Peyer's patch (tissue), 4 donors: ENCODE measurements at places on chromosomes 11 and 22. TPM values are rescaled to one million over a fixed set of nuclear protein-coding genes. Genes with fewer than 3 reads are reported as not detected.

Gene OR5P2
- not detected for total RNA-seq

Gene PIH1D2
- 2.8 TPM for total RNA-seq

Gene CAVIN3
- 6.5 TPM for total RNA-seq

Gene TRMU
- total RNA-seq, result 35.2 TPM

Gene FAR1
- total RNA-seq, result 91.6 TPM

Gene OR6T1
- total RNA-seq, result not detected

Gene PI4KA
- 184 TPM for total RNA-seq

Gene TMEM45B
- 318 TPM for total RNA-seq

DNA sequence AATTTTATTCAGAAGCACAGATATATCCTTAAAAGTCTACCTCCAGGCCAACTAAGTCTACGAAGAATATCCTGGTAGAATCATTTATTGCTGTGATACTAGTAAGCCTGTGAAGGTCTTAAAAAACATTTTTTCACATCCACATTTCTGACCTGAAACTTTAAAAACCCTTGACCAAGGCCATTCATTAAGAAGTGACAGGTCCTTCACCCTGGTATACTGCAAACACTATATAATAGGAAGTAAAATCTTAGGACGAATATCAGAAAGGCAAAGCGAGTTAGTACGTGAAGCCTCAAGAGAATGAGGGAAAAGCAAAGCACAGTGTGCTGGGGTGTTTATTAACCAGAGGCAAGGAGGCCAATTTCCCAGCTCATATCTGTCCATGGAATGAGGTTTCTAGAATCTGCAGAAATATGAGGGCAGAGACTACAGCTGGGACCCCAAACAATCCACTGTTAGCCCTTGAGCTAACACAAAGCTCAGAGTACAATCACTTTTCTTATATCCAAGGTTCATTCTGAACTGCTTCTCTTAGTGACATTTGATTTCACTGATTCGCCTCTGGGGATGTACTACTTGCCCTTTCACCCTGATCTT is 71.0 kb downstream of the AMBRA1 start:
- no peaks in the 10 kb centered on the region for H3K27me3 ChIP-seq
- H3K27ac ChIP-seq, result no peak overlapping the region
- no peaks in the 10 kb centered on the region for H3K36me3 ChIP-seq
- H3K4me1 ChIP-seq, result no peaks in the 10 kb centered on the region
- H3K4me3 ChIP-seq, result no peak overlapping the region

DNA sequence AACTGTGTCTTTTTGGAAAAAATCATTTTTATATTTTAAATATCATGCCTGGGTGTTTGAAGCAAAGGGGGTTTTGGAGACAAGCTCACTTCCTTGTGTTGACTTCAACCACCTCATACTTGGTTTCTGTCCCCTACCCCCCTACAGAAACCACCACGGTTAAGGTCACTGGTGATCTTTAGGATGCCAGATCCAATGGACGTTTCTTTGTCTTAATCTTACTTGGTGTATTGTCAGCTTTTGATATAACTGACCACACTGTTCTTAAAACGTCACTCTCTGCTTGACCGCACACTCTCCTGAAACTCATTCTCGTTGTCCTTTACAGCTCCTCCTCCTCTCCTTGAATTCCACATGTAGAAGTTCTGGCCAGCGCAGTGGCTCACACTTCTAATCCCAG is 34.8 kb upstream of the SWAP70 start:
- H3K4me3 ChIP-seq, result no peak overlapping the region
- no peaks in the 10 kb centered on the region for H3K36me3 ChIP-seq
- no peak overlapping the region for H3K27ac ChIP-seq
- H3K27me3 ChIP-seq, result no peaks in the 10 kb centered on the region

GRCh38 chr11:69920345-69921127 is 101.3 kb upstream of the FGF3 start:
- H3K4me3 ChIP-seq, result no peak overlapping the region
- no peaks in the 10 kb centered on the region for H3K4me1 ChIP-seq
- H3K36me3 ChIP-seq, result no peaks in the 10 kb centered on the region
- DNase-seq, result peak; percentile 31
- H3K27me3 ChIP-seq, result no peaks in the 10 kb centered on the region

- no peaks in the 10 kb centered on the region for H3K4me1 ChIP-seq
- H3K4me3 ChIP-seq, result no peak overlapping the region
- no peak for DNase-seq
- no peaks in the 10 kb centered on the region for H3K27me3 ChIP-seq
- H3K36me3 ChIP-seq, result no peaks in the 10 kb centered on the region
These were observed 125.2 kb upstream of the SPON1 start for GRCh38 chr11:13837286-13837685.

GRCh38 chr11:75820645-75821044 is 5.6 kb downstream of the UVRAG start:
- no peaks in the 10 kb centered on the region for H3K4me1 ChIP-seq
- H3K27ac ChIP-seq, result no peak overlapping the region
- no peaks in the 10 kb centered on the region for H3K27me3 ChIP-seq
- no peak for DNase-seq

GRCh38 chr11:12285106-12285505 is 92.3 kb upstream of the PARVA start:
- no peaks in the 10 kb centered on the region for H3K27me3 ChIP-seq
- H3K27ac ChIP-seq, result no peak overlapping the region
- no peaks in the 10 kb centered on the region for H3K4me1 ChIP-seq
- no peak overlapping the region for H3K4me3 ChIP-seq
- H3K36me3 ChIP-seq, result no peaks in the 10 kb centered on the region

- no peaks in the 10 kb centered on the region for H3K4me1 ChIP-seq
- H3K27me3 ChIP-seq, result no peaks in the 10 kb centered on the region
- H3K27ac ChIP-seq, result peak overlapping the region; percentile 72
- H3K4me3 ChIP-seq, result no peak overlapping the region
- DNase-seq, result no peak
These were observed 7.4 kb downstream of the PEX26 start for GRCh38 chr22:18085188-18085587.

DNA sequence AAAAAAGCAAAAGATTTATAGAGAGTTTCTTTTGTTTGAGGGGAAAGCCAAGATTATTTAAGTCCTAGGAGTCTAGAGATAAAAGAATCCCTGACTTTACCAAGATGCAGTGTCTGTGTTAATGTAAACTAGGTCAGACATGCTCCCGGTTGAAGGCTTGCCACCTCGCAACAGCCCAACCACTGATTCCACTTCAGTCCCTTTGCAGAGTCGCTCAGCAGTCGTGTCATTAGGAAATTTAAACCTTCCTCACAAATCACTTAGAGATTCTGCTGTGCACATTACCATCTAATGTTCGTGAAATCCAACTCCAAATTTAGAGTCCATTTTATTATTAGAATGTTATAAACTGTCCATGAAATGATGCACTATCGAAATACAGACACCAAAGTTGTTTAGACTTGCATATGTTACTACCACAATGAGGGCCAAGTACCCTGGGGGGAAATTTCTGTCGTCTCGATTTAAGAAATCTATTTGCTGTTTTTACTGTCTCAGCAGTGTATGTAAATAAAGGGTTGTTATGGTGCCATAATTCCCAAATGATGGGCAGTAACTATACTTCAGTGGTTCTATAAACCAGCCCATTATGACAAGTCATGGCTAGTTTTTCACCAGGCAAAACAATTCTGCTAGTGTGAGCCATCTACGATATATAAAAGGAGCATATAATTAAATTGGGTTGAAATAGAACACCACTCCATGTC is 101.4 kb upstream of the MTNR1B start:
- no peaks in the 10 kb centered on the region for H3K36me3 ChIP-seq
- no peaks in the 10 kb centered on the region for H3K27me3 ChIP-seq
- no peak overlapping the region for H3K4me3 ChIP-seq
- H3K4me1 ChIP-seq, result no peaks in the 10 kb centered on the region
- no peak overlapping the region for H3K27ac ChIP-seq

- H3K4me1 ChIP-seq, result no peaks in the 10 kb centered on the region
- no peak overlapping the region for H3K27ac ChIP-seq
- H3K4me3 ChIP-seq, result no peak overlapping the region
- no peak for DNase-seq
- H3K36me3 ChIP-seq, result no peaks in the 10 kb centered on the region
These were observed 155.8 kb downstream of the C11orf91 start for GRCh38 chr11:33544593-33545373.

- H3K36me3 ChIP-seq, result no peaks in the 10 kb centered on the region
- no peaks in the 10 kb centered on the region for H3K27me3 ChIP-seq
- no peak overlapping the region for H3K27ac ChIP-seq
- no peak overlapping the region for H3K4me3 ChIP-seq
These were observed 1083.9 kb downstream of the BRD1 start for GRCh38 chr22:48743601-48744282.

DNA sequence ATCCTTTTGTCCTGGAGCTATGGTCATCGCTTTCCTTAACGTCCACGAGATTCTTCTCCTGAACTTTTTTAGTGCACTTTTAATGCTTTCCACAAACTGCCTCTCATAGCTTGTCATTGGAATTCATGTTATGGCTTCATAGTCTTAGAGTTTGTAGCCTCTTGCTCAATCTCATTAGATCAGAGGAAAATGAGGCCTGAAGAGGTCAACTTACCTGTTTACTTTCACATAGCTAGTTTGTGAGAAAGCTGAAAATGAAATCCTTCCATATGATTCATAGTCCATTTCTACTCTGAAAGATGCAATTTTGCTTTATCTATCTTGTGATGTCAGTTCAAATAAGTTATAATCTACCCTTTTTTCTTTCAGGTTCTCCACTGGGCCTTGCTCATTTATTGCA is 1747.2 kb upstream of the RAG2 start:
- H3K27me3 ChIP-seq, result no peaks in the 10 kb centered on the region
- no peaks in the 10 kb centered on the region for H3K4me1 ChIP-seq
- no peak for DNase-seq
- H3K36me3 ChIP-seq, result no peaks in the 10 kb centered on the region
- H3K27ac ChIP-seq, result no peak overlapping the region

GRCh38 chr22:37362621-37363020 is 64.7 kb downstream of the ELFN2 start:
- no peaks in the 10 kb centered on the region for H3K27me3 ChIP-seq
- no peak for DNase-seq
- no peaks in the 10 kb centered on the region for H3K4me1 ChIP-seq
- H3K36me3 ChIP-seq, result no peaks in the 10 kb centered on the region
- no peak overlapping the region for H3K27ac ChIP-seq

GRCh38 chr11:111766834-111767142 is 599 bp upstream of the PPP2R1B start:
- H3K27ac ChIP-seq, result peak overlapping the region; percentile 83
- no peak for DNase-seq
- H3K4me1 ChIP-seq, result no peaks in the 10 kb centered on the region
- no peaks in the 10 kb centered on the region for H3K36me3 ChIP-seq

DNA sequence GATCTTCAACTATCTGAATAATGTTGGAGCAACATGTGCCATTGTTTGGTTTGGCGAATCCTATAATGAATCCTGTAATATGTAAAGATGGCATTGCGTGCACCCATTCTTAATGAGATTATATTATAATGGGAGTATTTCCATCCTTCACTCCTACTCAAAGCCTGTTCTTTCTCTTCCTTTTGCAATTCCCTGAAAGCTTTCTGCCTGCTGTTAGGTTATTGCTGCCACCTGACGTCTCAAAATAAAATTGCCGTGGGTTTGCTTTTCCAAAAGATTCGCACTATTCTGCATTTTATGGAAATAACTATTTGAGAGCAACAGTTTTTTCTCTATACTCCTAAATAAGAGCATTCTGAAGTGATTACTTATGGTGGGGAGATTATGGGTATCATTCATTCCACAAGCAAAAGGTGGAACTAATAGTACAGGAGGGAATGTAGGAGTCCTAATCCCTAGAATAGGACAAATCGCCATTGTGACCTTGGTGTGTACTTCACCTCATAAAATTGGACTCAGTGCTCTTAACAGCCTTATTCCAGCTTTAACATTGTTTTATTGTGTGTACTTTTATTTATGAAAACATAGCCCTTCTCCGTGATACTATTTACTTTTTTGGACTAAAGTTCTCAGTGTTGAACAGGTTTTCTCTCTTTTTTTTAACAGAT is 69.6 kb upstream of the ALKBH3 start:
- no peaks in the 10 kb centered on the region for H3K4me1 ChIP-seq
- DNase-seq, result no peak
- no peak overlapping the region for H3K4me3 ChIP-seq
- no peak overlapping the region for H3K27ac ChIP-seq

DNA sequence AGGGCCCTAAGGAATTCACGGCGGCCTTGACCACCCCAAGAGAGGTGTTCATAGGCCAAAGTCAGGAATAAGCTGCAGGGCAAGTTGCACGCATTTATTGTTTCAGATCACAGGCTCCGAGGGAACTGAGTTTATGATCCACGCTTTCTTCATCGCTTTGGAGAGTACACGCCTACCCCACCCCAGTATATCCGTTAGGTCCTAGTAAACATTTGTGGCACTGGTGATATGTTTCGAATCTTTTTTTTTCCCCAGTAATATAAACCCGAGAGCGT is 805 bp downstream of the GANAB start:
- no peaks in the 10 kb centered on the region for H3K36me3 ChIP-seq
- H3K27me3 ChIP-seq, result no peaks in the 10 kb centered on the region
- no peaks in the 10 kb centered on the region for H3K4me1 ChIP-seq
- peak overlapping the region; percentile 93 for H3K27ac ChIP-seq

- no peaks in the 10 kb centered on the region for H3K27me3 ChIP-seq
- H3K4me1 ChIP-seq, result no peaks in the 10 kb centered on the region
- no peaks in the 10 kb centered on the region for H3K36me3 ChIP-seq
- H3K4me3 ChIP-seq, result no peak overlapping the region
- H3K27ac ChIP-seq, result no peak overlapping the region
These were observed 65.9 kb downstream of the ADAMTS15 start for GRCh38 chr11:130514316-130514715.

GRCh38 chr11:134640971-134641968 is 229.2 kb upstream of the B3GAT1 start:
- H3K4me3 ChIP-seq, result no peak overlapping the region
- no peaks in the 10 kb centered on the region for H3K27me3 ChIP-seq
- peak; percentile 25 for DNase-seq
- H3K27ac ChIP-seq, result no peak overlapping the region
- H3K4me1 ChIP-seq, result no peaks in the 10 kb centered on the region
- no peaks in the 10 kb centered on the region for H3K36me3 ChIP-seq

- no peaks in the 10 kb centered on the region for H3K36me3 ChIP-seq
- peak overlapping the region; percentile 97 for H3K27ac ChIP-seq
- no peak overlapping the region for H3K4me3 ChIP-seq
- H3K4me1 ChIP-seq, result peaks cover 22% of the 10 kb centered on the region
These were observed 1.3 kb upstream of the SLC25A45 start for GRCh38 chr11:65383778-65384177.
